ENCODE measurements at places on chromosomes 13 and 19. TPM values are rescaled to one million over a fixed set of nuclear protein-coding genes. Genes with fewer than 3 reads are reported as not detected.

Gene ACTMAP
- 13.3 TPM for total RNA-seq

Gene DNAJC15
- total RNA-seq: 13.6 TPM

Gene ZNF724
- 0.46 TPM for total RNA-seq

Gene MISP
- not detected for total RNA-seq
